A549 (cell line): ENCODE measurements at places on chromosomes 7 and 10. TPM values are rescaled to one million over a fixed set of nuclear protein-coding genes. Genes with fewer than 3 reads are reported as not detected.

Gene TMEM270
- not detected in 3 replicates for polyA plus RNA-seq

Gene CTTNBP2
- polyA plus RNA-seq = 0.21 to 0.33 TPM (median 0.25 TPM) in 3 replicates

Gene HECW1
- 11.3 to 12.5 TPM (median 12.2 TPM) in 3 replicates for polyA plus RNA-seq

DNA sequence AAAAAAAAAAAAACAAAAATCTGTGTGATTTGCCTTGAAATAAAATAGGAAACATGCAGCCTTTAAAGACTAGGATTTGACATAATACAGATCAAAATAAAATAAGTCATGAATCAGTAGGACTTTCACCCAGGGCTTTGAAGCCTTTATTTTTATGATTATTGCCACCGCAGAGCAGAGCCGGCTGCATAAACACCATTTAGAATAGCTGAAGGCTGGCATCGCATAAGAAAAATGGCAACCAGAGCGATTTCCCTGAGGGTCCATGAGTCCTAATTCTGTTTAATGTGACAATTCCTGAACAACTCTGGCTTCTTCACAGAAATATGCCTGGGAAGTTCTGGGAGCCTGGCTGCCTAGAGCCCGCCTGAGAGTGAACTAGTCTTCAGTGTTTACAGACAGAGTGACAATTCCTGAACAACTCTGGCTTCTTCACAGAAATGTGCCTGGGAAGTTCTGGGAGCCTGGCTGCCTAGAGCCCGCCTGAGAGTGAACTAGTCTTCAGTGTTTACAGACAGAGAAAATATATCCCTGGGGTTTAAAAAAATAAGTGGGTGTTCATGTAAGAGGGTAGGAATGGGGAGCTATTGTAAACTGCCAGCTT is 112.0 kb downstream of the EEPD1 start:
- DNase-seq = no peak

DNA sequence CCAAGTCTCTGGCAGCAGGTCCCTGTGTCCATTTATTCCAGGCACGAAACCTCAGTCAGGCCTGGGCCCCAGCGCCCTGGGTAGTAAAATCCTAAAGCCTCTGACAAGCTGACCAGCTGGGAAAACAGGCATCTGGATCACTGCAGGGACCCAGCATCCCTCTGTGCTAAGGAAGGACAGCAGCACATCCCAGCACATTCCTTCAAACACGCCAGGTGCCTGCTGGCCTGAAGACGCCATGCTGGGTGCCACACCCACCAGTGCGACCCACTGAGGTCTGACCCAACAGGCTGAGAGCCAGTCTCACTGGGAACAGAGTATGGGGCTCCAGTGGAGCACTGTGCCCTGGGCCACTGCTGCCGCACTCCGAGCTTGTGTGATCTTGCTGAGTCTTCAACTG is 6.4 kb downstream of the DNAJB12 start:
- no peak for DNase-seq

DNA sequence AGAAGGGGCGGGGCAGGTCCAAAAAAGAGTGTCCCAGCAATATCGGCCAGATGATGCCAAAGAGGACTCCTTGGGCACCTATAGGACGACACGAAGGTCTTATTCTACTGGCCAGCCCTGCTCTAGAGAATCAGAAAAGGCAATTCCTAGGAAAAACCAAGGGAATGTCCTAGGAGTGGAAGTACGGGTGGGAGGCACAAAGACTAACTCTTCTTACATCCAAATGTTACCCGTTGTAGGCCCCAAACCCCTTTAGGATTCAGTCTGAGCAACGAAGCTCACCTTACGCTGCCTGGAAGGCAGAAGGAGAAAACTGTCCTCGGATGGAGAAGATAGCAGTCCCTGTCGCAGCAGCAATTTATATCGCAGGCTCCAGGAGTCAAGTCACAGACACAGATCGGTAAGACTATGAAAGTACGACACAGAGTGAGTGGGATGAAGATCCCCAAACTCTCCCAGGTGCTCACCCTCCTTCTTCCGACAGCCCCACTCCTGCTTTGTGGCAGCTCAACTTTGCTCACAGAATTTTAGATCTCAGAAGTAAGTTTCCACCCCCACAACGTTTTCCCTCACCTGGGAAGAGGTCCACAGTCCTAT is 558 bp downstream of the TCTN3 start:
- DNase-seq = no peak

- no peak for DNase-seq
Observed at GRCh38 chr10:13813550-13813949, 226.8 kb downstream of the PRPF18 start.

- no peak for DNase-seq
Observed at GRCh38 chr10:29346296-29347001, 57.6 kb downstream of the LYZL1 start.

- no peak for DNase-seq
Observed at GRCh38 chr10:34434119-34434594, 380.9 kb downstream of the PARD3 start.

GRCh38 chr10:30709700-30710358 is 80.3 kb upstream of the LYZL2 start:
- DNase-seq = no peak

- no peak for DNase-seq
Observed at GRCh38 chr10:86658751-86659150, 4.4 kb downstream of the OPN4 start.

DNA sequence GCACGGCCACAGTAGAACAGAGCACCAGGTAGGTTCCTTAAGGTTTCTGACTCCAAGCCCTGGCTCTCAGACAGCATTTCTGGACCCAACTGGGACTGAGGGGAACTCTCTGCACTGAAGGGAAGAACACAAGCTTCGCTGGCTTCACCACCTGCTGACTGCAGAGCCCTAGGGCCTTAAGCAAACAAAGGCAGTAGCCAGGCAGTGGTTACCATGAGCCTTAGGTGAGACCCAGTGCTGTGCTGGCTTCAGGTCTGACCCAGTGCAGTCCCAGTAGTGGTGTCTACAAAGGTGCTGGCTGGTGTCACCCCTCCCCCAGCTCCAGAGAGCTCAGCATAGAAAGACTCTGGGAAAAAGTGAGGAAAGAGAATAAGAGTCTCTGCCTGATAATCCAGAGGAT is 59.5 kb downstream of the SIRT1 start:
- DNase-seq = no peak

- DNase-seq = no peak
Observed at GRCh38 chr7:5869691-5870090, 10.9 kb upstream of the OCM start.

- DNase-seq = no peak
Observed at GRCh38 chr10:100531761-100532160, 2.1 kb upstream of the NDUFB8 start.
